Activated naive CD4-positive, alpha-beta T cell (primary cell): ENCODE measurements at places on chromosomes 2 and 18.

DNA sequence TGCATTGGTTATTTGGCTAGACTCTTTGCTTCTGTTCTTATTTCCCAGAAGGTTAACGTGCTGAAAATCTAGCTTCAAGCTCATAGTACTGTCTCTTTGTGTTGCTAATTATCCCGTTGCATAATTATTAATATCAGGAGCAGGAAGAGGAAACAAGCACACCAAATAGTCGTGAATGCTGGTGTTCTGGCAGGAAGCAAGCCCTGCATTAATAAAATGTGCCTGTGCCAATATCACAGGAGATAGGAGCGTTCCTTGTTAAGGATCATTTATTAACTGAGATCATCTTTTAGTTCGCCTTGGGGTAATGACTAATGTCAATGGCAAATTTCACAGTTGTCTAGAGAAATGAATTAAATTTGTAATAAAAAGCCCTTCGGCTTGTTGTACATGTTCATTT, 893.0 kb upstream of the POU3F3 start:
- no peak for DNase-seq

- no peak for DNase-seq
Observed at GRCh38 chr2:224377751-224378700, 23.9 kb downstream of the FAM124B start.

- DNase-seq: no peak
Observed at GRCh38 chr2:106075048-106075447, 119.1 kb downstream of the UXS1 start.

- no peak for DNase-seq
Observed at GRCh38 chr2:203808046-203808750, 59.4 kb upstream of the CTLA4 start.

DNA sequence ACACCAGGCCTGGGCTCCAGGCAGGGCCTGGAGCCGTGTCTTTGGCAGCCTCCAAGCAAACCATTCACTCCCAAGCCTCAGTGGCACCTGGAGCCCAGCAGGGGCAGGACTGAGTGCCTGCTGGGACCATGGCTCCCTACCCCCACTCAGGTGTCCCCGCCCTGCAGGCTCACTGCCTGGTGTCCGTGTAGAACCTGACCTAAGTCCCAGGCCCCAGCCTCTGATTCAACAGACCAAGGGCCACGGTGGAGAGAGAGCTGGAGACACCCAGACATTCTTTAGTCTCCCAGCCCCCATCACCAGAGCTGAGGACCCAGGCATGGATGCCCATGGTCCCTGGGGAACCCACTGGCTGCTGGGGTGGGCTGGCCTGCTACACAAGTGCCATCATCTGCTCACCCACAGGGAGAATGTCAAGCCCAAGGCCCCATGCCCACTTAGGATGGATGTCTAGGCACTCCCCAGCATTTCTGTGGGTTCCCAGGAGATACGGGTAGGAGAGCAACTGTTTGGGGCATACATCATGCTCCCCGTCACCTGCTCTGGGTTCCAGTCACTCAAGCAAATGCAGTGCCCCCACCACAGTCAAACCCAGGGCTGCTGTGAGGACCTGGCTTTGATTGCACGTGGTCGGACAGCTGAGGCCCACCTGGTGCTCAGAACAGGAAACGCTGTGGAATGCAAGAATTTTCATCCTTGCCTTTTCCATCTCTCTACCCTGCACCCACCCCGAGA, 42.9 kb upstream of the ATG16L1 start:
- no peak for DNase-seq

GRCh38 chr2:241595600-241596140, 37.1 kb downstream of the BOK start:
- no peak for DNase-seq

- DNase-seq: no peak
Observed at GRCh38 chr18:23684515-23685197, 4.6 kb upstream of the LAMA3 start.

- no peak for DNase-seq
Observed at GRCh38 chr2:54271843-54272627, 16.0 kb upstream of the TSPYL6 start.

- DNase-seq: no peak
Observed at GRCh38 chr2:241798081-241798630, 10.8 kb upstream of the NEU4 start.

DNA sequence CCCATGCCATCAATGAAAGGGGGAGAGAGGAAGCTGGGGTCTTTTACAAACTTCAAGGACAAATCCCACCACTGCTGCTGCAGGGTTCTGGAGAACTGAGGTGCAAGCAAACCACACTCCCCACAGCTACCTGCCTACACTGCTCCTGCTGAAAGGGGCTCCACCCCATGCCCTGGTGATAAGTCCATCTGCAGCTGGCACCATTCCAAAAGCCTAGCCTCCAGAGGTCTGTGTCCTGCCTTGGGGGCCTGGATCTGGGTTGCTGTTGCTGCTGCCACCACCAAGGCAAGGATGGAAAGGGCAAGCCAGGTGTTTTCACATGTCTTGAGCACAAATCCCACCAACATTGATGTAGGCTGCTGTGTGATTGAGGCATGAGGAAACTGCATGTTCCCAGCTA, 97.4 kb upstream of the UBE2E3 start:
- DNase-seq: no peak

DNA sequence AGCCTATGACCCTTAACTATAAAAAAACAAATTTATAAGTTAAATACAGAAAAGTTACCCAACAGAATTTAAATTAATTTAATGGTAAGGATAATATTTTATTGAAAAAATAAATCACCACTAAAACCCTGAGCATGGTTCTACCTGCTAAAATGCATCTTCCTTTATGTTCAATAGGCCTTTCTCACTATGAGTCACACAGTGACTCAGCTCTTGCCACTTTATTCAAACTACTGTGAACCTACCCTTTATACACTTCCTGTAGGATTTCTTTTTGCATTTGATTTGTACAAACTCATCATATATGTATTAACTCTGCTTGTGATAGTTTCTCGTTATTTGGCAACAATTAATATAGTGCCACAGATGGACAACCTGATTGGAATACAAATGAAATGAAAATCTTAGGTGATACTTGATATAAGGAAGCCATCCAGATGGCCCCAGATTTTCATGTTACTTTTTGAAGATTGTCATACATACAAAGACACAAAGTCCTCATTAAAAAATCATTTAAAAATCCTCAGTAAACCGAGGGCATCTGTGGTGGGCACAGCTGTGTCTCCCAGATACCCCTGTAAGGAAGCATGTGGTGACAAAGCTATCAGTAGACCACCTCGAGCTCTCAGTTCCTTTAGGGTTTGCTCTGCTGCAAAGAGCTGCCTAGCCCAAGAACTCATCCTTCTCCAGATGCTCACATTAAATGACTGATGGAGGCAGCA, 55.2 kb upstream of the COBLL1 start:
- no peak for DNase-seq

DNA sequence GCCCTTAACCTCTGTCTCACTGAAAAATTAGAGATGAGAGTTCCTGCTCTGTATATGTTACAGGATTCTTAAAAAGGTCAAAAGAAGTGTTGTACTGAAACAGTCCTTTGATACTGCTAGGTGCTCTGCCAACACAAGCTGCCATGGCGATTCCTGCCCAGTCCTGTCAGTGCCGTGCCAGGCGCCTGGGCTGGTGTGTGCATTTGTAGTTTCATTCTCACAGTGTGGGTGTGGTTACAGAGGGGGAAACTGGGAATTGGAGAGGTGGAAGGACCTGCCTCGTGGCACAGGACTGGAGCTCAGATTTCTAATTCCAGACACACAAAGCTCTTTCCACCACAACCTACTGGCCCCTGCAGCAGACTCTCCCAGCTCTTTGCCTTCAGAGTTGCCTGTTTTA, 122.3 kb upstream of the RAB6C start:
- no peak for DNase-seq

DNA sequence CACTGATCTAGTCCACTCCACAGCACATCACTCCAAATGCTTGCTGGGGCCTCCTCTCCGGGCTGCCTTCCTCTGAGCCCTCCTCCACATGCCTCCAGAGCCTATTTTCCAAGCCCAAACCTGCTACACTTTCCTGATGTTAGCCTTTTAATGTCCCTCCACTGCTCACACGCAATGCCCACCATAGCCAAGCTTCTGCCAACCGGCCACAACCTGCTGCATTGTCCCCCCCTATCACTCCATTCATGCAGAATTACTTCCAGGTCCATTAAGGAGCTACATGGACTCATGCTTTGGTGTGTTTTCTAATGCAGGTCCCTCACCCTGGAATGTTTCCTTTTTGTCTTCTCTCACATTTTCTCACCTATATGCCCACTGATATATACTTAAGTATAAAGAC, 129.3 kb downstream of the MARCHF4 start:
- no peak for DNase-seq

DNA sequence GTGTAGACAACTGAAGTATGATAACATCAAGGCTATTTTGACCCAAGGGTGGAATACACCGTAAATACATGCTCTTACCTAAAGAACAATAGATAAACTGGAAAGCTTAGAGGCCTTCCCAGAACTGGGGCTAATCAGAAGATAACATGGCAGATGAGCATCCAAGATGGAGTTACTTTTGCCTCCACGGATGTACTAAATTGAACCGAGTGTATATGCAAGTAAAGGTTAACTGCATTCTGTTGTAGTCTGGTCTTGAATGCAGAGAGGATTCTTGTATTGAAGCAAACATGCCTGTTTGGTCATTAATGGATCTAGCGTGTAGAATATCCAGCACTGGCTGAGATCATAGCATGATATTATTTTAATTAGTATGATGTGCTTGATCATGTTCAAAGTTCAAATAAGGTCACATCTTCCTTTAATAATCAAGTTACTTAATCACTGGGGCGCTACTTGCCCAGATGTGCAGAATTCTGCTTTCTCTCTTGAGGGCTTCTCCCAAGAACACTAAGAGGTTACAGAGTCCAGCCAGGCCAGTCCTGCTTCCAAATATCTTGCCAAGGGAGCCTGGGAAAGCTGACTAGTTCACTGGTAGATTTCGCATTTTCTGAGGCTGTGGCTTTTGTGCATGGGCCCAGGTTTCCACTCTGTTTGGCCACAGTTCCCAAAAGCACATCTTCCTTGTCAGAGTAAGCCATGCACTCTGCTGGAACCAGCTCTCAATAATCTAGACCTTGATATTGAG, 37.5 kb upstream of the ACSL3 start:
- DNase-seq: no peak

- no peak for DNase-seq
Observed at GRCh38 chr2:122061206-122061605, 305.8 kb downstream of the TSN start.

DNA sequence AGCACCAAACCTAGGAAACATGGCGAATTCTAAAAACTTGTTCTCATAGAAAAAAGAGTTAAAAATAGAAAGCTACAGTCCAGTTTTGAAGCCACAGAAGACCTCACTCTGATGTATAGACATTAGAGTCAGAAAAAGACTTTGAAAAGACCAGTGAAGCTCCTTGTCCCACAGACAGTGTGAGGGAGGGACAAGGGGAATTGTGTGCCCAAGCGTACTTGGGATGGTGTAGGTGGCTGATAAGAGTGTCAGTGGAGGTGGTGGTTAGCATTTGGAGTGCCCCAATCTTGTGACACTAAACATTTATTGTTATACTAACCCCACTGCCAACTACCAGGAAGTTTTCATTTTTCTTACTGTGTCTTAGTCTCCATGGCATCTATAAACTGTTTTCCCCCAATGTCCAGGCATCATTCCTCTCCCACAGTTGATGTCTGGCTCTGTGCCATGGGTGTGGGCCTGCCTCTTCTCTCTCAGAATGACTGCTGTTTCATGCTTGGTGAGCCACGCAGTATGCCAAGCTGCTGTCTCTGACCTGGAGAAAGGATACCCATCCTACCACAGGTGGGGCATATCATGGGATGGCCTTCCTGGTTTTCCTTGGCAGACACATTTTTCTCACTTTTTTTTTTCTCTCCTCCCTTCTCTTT, 161.4 kb downstream of the RPIA start:
- DNase-seq: no peak

DNA sequence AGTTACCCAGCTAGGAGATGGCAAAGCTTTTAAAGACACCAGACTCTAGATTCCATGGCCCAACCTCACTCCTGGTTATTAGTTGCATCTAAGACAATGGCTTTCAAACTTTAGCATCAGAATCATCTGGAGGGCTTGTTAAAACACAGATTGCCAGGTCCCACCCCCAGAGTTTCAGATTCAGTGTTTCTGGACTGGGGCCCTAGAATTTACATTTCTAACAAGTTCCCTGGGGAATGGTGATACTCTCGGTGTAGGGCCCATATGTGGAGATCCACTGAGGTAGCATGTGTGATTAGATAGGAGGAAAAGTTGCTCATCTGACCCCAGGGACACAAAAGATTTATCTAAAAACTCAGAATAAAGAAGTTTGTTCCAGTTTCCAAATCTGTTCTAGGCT, 14.5 kb upstream of the TTR start:
- DNase-seq: no peak

DNA sequence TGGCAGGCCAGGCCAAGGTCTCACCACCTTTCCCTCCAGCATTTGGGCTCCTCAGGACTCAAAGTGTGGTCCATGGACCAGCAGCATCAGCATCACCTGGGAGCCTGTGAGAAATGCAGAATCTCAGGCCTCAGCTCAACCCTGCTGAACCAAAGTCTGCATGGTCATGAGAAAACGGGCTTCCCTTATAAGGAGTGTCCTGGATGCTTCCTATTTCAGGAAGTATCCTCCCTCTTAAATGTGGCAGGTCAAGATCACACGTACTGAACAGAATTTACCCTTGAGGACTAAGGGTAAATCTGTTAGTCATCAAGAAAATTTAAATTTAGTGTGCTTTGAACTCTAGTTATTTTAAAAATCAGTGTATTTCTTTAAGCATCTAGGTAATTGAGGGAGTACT, 11.8 kb downstream of the CD8A start:
- no peak for DNase-seq

DNA sequence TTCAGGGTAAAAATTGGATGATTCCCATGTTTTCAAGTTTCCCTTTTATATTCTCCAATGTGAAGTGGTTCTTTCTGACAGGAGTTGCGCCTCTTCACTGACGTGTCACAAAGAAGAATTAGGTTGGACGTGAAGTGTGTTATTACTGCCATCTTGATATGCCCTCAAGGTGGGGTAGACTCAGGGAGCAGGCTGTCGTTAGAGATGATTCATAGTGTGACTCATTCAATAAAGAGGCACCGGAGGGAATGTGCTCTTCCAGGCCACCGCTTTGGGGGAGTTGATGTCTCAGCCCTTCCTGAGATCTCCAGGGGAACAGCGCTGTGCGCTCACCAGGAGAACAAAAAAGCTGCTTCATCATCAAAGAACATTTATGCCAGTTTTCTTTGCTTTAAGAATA, 3.6 kb upstream of the DGKD start:
- DNase-seq: no peak

DNA sequence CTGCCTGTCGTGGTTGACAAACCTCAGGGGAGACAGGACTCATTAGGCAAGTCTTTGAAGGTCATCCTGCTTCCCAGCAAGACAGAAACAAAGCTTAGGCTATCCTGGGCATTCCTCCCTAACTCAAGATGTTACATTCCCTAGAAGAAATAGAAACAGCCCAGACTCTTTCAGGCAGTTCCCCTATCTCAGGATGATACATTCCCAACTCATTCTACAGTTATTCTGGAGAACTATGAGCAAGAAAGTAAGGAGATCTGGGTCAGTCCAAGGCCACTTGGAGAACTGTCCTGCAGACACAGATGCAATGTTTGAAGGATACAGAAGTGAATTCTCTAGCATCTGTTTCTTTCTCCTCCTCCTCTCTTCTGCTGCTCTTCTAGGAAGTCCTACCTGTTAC, 220.1 kb upstream of the NCKAP5 start:
- no peak for DNase-seq
